ENCODE measurements at places on chromosomes 7 and 10.

- no peak for DNase-seq
These were observed 712.1 kb upstream of the IGFBP3 start for GRCh38 chr7:46633200-46633599.

DNA sequence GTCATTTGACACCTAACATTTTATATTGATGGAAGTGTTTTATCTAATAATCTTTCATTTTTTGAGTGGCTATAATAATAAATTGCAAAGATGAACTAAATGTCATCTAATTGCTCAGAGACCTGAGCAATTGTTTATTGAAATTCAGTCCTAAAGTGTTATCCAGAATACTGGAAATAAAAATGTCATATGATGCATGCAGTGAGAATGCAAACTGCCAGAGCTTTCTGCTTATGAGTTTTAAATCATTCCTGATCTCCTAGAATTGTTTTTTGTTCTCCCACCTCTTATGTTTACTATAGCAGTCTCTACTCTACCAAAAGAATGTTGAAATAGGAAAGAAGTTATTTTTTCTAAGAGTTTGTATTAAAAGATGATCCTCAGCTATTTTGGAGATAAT, 116.7 kb downstream of the FOXP2 start:
- DNase-seq, result no peak

DNA sequence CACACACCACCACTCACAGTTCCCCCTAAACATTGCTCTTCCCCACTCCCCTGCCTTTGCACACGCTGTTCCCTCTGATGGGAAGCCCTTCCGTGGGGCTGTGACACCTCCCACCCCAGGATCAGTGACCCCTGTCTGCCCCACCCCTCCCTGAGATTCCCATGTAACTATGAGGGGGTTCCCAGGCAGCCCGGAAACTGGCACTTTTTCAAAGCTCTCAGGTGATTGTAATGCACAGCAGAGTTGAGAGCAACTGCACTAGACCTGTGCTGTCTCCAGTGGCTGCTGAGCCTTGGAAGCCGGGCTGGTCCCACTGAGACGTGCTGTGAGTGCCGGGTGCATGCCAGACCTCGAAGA, 29.8 kb downstream of the GPRIN2 start:
- peak; percentile 60 for DNase-seq

DNA sequence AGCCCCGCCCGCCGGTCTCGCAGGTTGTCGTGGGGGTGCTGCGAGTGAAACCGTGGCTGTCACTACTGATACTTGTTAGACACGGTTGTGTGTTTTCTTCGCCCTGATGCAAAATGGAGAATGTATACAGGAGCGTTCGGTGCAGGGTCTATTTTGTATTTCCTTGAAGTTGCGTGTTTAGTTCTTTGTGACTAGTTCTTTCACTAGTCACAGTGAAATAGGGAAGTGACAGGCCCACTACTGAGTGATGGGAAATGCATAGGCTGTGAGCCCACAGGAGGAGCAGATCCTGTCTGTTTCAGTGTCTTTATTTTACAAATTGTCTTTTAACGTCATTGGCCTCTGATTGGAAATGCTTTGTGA, 675 bp downstream of the ABRAXAS2 start:
- no peak for DNase-seq

- DNase-seq, result no peak
These were observed 51.2 kb upstream of the GTF2I start for GRCh38 chr7:74606101-74606908.

DNA sequence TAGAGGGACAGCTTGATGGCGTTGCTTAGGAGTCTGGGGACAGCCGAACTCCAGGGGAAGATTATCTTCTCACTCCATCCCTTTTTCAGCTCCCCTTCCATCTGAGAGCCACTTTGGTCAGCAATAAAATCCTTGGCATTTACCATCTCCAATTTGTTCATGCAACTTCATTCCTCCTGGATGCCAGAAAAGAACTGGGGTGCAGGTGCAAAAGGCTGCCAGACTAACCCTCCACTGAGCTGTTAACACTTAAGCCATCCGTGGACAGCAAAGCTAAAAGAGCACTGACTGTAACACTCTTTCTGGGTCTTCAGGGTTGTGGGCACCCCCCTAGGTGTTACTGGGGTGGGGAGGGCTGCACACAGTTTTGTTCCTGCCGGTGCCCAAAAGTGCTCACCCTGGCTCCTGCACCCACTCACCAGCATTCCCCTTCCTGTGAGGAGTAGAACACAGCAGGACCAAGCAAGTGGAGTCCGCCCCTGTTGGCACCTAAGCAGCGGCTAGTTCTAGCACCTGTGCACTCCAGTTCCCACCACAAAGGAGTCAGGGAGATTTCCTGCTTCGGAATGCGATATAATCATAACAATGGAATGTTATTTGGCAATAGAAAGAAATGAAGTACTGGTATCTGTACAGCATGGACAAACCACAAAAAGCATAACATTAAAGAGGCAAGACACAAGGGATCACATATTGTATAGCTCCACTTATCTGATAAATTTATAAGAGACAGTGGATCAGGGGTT, 95.1 kb downstream of the NPY start:
- peak; percentile 84 for DNase-seq

DNA sequence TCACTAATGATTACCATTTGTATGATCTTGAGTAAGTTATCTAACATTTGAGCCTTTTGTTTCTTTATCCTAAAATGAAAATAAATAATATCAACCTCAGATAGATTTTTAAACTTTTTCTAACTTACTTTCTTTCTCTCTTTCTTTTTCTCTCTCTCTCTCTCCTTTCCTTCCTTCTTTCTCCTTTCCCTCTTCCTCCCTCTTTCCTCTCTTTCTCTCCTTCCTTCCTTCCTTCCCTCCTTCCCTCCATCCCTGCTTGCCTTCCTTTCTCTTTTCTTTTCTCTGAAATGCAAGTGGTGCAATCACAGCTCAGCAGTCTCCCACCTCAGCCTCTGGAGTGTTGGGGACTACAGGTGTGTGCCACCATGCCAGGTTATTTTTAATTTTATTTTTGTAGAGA, 132.9 kb upstream of the ASAH2 start:
- DNase-seq, result no peak

DNA sequence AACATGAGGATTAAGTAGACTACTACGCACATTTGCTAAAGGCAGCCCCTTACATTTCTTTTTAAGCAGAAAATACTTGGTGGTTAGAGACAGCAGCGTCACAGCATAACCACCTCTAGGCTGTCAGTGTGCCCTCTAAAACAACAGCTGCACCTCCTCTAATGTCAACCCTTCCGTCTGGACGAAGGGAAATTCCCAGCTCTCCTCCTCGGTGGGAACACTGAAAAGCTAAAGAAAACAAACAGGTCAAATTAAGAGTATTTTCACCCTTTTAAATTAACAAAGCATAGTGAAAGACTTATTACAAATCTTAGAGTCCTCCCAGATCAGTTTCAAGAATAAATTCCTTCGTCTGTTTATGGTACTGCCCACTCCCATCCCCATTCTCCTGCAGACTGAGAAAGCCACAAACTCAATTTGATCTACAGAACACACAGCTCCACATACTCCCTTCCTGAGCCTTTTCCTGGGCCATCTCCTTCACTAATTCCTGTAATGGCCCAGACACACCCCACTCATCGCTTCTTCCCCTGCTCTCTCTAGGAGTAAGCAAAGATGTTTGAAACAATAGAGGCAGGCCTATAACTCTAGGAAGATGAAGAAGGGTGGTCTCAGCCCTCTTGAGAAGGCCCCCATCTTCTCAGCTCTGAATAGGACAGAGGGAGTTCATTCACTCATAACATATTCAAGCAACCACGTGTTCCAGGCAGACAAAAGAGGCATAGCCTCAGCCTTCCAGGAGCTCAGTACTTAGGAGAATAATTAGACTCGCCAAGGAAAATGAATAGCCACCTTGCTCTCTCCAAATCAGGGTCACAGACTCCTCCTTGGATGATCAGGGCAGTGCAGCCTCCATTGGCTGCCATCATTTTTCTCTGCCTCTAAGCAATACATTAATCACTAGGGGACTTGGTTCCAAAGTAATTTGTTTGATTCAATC, 47.5 kb upstream of the HNRNPH3 start:
- DNase-seq, result peak; percentile 43

GRCh38 chr10:83425306-83425705, 714.0 kb upstream of the GHITM start:
- DNase-seq, result no peak

DNA sequence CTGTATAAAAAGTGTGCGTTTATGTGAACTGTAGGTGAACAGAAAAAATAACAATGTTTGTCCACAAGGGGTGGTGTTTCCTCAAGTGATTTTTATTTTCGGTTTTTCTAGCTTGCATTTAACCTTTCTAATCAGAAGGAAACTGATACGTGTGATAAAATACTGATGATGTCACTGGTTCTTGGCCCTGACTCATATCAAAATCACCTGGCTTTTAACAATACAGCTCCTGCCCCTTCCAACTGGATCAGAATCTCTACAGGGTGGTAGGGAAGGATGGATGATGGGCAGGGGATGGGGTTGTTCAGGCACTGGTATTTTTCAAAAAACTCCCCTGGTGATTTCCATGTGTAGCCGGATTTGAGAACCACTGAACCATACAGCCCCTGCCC, 10.9 kb downstream of the NPFFR1 start:
- peak; percentile 59 for DNase-seq

- DNase-seq, result peak; percentile 43
These were observed 6.6 kb upstream of the INSIG1 start for GRCh38 chr7:155291045-155291530.

GRCh38 chr10:7618461-7618860, 48.3 kb downstream of the ITIH5 start:
- no peak for DNase-seq

DNA sequence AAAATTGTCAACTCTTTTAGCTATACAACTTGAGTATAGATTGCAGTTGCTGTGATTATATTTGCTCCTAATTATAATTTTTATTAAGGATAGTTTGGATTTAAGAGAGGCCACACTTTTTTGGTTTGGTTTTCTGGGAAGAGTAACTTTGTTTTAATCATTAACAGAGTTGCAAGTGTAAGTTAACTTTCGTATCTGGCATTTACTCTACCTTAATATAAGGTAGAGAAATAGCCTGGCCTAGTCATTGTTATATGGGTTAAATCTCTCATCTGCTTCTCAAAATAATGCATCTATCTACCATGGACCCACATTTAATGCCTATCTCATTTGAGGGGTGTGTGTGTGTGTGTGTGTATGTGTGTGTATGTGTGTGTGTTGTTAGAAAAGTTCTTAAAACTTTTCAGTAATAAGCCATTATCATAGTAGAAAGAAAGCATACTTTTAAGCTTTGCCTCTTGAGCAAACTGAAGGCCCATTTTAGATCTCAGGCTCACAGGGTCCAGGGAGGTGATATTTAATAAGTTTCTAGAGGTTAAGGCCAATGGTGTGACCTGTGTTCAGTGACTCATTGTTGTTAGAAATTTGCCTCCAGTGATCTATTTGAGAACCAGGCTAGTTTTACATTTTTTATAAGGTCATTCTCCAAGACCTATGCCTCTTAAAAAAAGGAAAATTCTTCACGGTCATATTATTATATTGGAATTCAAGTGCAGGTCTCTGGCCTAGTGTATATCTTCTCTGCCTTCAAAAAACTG, 10.9 kb upstream of the TEX47 start:
- DNase-seq, result no peak

- DNase-seq, result no peak
These were observed 39.2 kb downstream of the DNAJC9 start for GRCh38 chr10:73207883-73208282.

DNA sequence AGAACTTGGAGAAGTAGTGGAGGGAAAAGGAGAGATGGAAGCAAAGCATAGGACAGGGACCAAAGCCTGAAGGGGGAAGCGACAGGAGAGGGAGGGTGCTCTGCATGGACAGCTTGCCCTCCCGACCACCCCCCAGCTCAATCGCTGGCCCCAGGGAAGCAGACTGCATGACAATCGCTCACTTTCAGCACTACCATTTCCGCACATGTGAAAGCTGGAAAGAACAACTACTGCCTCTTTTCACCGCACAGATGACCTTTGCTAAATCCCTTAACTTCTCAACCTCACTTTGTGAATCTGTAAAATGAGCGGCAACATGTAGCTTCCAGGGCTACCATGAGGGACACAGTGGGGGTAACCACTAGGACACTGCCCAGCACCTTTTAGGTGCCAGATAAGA, 17.1 kb downstream of the VOPP1 start:
- no peak for DNase-seq

DNA sequence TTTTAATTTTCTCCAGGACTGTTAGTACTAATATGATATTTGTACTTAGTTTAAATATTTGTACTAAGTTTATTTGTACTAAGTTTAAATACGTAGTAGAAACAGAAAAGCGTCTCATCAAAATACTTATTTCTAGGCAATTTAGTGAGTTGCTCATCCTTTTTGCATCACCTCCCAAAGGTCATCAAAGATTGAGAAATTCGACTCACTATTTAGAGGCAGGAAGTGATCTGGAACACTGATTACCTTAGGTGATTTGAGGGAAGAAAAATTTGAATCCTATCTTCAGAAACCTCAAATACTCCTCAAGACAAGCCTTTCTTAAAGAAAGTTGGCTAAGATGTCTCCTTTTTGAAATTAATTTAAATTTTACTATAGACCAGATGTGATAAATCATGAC, 14.5 kb downstream of the WNT16 start:
- DNase-seq, result peak; percentile 31

DNA sequence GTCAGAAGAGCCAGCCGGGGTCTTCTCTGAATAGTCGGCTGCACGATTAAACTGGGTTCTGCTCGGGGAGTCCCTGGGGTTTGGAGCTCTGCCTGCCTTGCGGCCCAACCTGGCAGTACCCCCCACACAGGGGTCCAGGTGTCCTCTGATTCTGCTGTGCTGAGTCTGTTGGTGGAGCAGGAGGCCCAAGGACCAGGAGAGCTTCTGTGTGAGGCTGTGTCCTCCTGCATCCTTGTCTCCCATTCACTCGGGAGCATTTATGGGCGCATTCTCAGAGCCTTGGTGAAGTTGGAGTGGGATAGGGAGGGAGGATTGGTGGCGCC, 14.2 kb downstream of the INPP5A start:
- no peak for DNase-seq
